ENCODE measurements at places on chromosomes 11 and 22.

GRCh38 chr22:46292732-46293131, 3.9 kb upstream of the GTSE1 start:
- DNase-seq, result no peak

GRCh38 chr22:22796724-22797123, 90.9 kb upstream of the IGLL5 start:
- no peak for DNase-seq

GRCh38 chr11:88435415-88435814, 97.9 kb upstream of the CTSC start:
- DNase-seq, result no peak

DNA sequence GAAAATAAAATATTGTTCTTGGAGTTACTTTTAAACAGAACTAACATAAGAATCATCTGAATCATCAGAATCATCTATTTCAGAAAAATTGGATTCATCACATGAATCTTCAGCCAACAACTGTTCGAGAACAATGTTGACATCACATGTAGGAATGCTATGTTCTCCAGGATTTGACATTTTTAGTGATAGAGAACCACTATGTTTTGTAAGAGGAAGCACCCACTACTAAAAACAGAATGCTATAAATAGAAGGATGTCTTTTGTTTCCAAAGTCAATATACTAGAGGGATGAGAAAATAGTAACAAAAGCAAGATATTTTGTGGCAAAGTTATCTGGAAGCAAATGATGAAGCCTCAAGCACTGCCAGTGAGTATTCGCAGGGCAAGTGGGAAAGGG, 263.4 kb upstream of the DDI1 start:
- no peak for DNase-seq

GRCh38 chr22:45529105-45529504, 26.4 kb downstream of the FBLN1 start:
- no peak for DNase-seq

DNA sequence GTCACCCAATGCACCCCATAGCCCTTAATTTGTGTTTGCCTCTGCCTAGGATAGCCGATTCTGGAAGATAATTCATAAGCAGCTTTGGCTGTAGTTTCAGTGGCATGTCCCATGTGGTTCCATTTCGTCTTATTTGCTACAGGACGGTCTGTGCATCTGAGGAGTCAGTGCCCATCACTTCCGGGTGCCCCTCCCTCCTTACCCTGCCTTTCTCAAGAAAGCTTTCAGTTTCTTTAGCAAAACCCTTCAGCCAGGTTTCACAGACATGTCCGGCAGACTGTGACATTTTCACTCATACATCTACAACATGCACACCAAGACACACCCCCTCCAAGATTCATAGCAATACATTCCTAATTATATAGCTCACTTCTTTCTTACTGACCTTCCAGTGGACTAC, 14.3 kb downstream of the TP53AIP1 start:
- no peak for DNase-seq

DNA sequence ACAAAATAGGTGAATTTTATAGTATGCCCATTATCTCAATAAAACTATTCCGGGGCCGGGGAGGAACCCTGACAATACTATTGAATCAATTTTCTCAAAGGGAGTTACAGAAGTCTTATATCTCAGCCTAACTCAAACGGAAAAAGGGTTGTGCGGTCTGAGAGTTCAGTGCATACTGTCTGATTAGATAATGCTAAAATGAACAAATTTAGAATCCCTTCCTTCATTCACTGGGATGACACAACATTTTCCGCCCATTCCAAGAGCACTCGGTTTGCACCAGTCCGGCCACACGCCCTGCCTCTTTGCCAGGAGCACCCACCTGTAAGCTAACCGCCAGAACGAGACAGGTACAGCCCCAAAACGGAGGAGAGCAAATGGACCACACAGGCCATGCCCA, 50.0 kb upstream of the NFRKB start:
- no peak for DNase-seq

DNA sequence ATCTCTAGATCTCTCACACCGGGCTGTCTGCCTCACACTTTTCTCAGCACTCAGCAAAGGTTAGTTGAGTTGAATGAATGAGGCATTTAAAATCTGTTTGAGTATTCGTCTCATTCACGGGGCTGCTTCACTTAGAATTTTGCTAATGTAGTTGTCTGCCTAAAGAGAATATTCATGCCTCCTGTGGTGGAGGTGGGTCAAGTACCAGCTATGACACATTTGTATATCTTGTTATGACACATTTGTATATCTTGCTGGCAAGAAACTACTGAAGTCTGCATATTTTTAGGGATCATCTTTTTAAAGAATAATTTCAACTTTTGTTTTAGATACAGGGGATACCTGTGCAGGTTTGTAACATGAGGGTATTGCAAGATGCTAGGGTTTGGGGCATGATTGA, 43.1 kb downstream of the LDLRAD3 start:
- DNase-seq, result no peak

All from CD4-positive, alpha-beta T cell (primary cell).